Activated CD4-positive, alpha-beta T cell treated with anti-CD3 and anti-CD28 coated beads, Interleukin-10, Interleukin-2, amounts not matched to agents 100 ng/mL and 50 ng/mL, durations not matched to agents 16 hours and 8 hours (primary cell): ENCODE measurements at places on chromosomes 13 and 19.

DNA sequence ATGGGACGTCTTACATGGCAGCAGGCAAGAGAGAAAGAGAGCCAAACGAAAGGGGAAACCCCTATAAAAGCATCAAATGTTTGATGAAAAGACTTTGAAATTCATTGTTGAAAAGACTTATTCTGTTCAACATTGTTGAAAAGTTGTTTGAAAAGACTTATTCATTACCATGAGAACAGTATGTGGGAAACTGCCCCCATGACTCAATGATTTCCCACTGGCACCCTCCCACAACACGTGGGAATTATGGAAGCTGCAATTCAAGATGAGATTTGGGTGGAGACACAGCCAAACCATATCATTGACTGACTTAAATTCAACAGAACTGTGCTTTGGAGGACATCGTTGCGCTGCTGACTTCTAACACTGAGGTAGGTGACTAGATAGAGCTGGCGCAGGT, 48.0 kb upstream of the RCBTB2 start:
- DNase-seq = no peak

DNA sequence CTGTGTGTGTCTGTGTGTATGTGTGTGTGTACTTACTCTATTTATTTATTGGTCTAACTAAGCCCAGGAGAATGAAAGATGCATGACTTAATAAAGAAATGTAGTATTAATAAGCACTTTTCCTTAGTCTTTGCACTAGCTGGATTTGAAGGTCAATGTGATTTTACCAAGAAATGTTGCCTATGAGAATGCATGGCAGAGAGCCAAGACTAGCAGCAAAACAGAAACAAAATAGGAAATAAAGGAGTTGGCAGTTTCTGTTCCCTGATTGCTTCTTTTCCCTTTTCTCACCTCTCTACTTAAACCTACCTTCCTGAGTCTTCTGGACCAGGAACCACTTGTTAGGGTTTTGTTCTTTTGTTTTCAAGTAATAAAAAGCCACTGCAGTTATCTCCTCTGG, 286.1 kb downstream of the KCTD12 start:
- DNase-seq = no peak

DNA sequence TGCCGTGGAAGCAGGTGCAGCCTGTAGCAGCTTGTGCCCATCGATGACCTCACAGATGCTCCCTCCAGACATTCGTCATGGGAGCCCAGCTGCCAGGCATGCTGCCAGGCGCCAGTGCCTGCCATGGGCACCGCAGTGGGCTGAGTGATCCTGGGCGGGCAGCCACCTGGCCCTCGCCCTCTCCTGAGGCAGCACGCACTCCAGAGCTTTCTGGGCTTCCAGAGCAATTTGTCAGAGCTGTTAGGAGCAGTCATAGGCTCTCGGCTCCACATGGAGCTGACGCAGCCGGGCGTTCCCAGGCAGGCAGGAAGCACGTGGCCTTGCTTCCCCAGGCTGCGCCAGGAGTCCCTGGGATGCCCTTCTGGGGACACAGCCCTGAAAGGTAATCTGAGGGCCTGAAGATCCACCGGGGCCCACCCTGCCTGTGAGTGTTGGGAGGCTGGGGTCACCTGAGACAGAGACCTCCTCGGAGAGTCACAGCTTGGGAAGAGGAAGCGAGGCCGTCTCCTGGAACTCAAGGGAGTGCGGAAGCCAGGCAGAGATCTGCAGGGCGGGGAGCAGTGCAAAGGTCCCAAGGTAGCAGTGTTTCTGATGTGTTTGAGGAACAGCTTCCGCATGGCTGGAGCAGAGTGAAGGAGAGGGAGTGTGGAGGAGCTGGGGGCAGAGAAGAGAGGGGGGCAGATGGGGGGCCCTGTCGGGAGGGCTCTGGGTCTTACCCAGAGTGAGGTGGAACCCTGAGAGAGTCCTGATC, 50.6 kb downstream of the DPF1 start:
- DNase-seq = no peak

- no peak for DNase-seq
Measured at GRCh38 chr13:38606699-38607535, 80.0 kb upstream of the FREM2 start.

DNA sequence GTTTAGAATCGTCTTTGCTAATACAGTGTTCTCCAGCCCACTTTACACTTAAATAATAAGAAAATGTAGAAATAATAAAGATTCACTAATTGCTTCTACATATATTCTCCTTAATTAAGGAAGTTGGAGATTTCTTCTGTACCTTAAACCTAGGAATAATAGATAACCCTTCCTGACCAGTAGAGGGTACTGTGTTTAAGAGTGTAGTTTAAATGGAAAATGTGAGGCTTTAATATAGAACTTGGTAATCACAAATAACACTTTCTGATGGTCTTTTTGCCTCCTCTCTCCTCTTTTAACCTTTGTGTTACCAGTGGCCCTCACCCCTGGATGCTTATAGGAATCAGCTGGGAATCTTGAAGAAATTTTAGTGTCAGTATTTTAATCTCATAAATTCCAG, 20.7 kb downstream of the POMP start:
- DNase-seq = no peak

DNA sequence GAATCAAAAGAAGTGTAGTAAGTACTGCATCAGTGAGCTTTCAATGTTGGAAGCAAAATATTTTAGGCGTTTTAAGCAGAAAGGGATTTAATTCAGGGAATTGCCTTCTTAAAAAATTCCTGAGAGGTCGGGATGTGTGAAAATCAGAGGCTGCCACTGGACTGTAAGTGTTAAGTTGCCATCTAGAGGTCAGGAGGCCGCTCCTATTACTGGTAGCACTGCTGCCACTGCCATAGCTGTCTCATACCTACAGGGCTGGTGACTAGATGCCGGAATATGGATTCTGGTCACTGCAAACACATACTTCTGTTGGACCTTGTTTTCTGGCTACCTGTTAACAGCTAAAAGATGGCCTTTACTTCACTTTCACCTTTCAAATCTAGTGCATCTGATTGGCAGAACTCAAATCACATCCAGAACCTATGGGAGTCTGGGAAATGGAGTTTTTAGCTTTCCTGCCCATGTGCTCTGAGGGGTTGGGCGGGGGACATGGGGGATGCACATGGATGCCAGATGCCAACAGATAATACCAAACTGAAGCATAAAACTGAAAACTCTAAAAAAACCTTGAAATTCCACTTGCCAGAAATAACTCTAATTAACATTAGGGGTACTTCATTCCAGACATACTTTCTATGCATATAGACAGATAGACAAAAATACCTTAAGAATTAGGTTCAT, 29.8 kb downstream of the DGKH start:
- DNase-seq = no peak

DNA sequence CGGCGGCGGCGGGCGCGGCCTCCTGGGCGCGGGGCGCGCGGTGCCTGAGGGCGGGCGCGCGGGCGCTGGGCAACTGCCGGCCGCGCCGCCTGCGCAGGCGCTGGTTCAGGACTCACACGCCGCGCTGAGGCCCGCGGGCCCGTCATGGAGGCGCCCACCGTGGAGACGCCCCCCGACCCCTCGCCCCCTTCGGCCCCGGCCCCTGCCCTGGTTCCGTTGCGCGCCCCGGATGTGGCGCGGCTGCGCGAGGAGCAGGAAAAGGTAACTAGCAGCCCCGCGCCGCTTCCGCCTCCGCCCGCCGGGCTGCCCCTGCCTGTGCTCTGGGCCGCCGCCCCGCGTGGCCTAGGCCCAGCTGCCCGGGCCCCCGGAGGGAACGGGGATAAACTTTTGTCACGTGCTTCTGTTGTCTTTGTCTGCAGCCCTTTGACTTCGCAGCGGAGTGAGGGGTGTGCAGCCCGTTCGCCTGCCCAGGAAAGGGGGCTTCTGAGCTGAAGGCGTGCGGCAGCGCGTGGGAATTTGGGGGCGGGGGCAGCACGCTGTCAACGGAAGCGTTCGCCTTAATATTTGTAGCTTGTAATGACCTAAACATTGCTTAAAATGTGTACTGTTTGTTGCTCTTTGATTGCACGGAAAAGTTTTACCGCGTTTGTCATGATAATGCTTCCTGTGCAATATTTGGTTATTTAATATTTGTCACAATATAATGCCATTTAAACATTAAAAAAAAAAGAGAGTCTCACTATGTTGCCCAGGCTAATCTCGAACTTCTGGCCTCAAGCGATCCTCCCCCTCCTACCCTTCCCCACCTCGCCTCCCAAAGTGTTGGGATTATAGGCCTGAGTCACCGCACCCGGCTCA, 594 bp downstream of the URI1 start:
- peak; percentile 83 for DNase-seq

GRCh38 chr19:43688059-43688701, 18.2 kb upstream of the PLAUR start:
- DNase-seq = no peak

GRCh38 chr19:45363861-45364459, 6.4 kb downstream of the ERCC2 start:
- no peak for DNase-seq

- no peak for DNase-seq
Measured at GRCh38 chr19:35170359-35171061, 16.0 kb downstream of the FXYD5 start.

- no peak for DNase-seq
Measured at GRCh38 chr13:75687150-75687763, 51.1 kb downstream of the LMO7 start.

DNA sequence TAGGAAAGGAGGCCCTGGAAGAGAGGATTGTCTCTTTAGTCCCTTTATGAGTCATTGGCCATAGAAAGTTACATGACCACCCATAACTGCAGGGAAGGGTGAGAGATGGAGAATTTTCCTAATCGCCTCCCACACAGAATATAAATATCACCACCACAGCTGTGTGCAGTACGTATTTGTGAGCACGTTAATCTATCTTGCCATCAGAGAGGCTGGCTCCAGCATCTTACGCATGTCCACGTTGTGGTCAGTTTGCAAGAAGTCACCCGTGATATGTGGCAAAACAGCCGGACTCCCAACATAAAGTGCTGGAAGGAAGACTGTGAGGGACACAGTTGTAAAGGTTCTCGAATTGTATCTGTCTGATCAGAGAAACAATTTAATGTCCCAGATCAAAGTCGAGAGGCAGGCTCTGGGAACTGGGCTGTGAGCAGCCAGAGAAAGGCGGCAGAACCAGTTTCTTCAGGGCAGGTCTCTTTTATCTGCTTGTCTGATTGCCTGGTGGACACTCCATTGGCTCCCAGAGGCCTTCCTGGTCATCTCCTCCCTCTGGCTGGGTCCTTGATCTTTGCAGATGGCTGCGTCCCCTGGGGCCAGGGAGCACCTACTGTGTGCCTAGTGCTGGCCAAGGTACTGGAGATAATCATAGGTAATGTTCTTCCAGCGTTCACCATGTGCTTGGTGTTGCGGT, 74.9 kb downstream of the SIPA1L3 start:
- no peak for DNase-seq

- no peak for DNase-seq
Measured at GRCh38 chr13:111577208-111577828, 256.9 kb downstream of the TEX29 start.

DNA sequence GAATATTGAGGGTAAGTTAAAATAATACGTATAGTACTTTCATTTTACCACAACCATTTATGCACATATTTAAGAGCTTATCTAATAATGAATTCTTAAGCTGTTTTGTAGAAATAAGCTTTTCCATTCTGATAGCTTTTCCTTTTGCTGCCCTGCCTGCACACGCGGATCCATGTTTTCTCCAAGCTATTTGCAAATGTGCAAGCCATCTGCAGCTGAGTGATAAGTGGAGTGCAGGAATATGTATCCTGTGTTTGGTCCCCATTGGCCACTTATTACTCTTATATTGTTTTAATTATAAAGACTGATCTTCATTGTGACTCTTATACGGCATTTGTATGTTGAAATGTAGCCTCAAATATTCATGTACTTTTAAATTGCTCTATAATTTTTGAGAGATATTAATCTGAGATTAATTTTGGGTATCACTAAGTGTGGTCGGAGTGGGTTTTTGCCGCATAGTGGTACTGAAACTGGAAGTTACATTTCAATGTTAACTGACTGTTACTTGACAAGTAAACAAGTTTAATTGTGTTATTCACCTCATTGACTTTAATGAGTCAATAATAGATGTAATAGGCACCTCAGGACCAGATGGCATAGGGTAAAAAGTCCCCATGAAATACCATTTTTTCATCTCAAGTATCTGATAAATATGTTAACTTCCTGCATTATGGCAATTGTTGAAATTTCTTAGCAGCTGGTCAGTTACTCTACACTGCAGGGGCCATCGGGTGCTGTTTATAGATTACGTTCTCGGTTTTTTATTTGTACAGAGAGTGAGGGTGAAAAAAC, 1567.4 kb downstream of the EFNB2 start:
- no peak for DNase-seq

DNA sequence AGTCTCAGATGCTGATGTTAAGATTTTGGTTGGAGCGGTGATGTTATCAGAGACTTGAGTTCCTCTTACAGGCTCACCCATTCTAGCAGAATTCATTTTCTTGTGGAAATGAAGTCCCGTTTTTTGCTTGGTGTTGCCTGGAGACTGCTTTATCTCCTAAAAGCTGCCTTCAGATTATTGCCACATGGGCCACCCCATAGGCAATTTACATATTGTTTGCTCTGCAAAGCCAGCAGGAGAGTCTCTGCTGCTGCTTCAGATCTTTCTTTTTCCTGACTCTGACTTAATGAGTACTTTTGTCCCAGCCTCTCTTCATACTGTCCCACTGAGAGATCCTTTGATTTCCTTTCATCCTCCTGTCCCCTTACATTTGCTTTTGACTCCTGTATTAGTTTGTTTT, 114.6 kb downstream of the TDRD3 start:
- DNase-seq = no peak

GRCh38 chr19:10010247-10010691, at the start of gene COL5A3:
Gene COL5A3, minus strand, starts transcription at chr19:10010504. Its CDS starts 119 bp downstream, at chr19:10010385.
- no peak for DNase-seq

- no peak for DNase-seq
Measured at GRCh38 chr19:33203529-33203928, 9.4 kb downstream of the LRP3 start.

DNA sequence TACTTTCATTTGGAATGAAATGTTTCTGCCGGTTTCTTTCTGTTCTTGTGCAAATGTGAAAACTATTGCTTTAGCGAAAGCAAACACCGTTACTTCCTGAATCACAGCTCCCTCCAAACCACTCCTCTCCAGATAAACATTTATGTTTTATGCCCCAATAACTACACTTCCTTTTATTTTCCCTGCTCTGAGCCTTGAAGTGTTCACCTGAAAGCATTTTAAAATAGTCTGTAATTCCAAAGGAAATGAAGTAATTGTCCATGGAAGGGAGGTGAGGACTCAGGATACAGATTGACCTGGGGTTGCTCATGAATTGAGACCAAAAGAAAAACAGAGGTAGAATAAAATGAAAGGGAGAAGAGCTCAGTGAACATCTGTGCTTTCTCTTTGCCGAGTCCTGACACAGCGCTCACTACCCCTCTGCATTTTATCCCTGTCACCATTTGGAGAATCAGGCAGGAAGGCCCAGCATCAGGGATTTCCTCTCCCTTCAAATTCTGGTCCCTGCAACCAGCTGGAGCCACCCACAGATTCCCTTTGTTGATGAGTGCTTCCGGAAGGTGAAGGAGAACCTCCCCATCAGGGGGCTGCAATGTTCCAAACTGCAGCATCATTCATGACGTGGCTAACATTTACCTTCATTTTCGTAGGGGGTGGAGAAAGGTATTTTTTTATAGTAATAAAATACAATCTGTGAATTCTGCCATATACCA, 171.9 kb downstream of the ITGBL1 start:
- DNase-seq = no peak
